Lower lobe of right lung (tissue), 2 donors: ENCODE measurements at places on chromosomes 11 and 22. TPM values are rescaled to one million over a fixed set of nuclear protein-coding genes. Genes with fewer than 3 reads are reported as not detected.

The FOSL1 gene
- 2.2 TPM for total RNA-seq

The USP47 gene
- 45.2 TPM for total RNA-seq

The TMEM191C gene
- 3.5 TPM for total RNA-seq

The MS4A4A gene
- 89.5 TPM for total RNA-seq

The RAB38 gene
- 10.9 TPM for total RNA-seq

The IFITM1 gene
- 128 TPM for total RNA-seq

The FZD4 gene
- total RNA-seq: 51.1 TPM

The ABTB2 gene
- 2.7 TPM for total RNA-seq

The FLRT1 gene
- not detected for total RNA-seq

The CASP1 gene
- total RNA-seq: 158 TPM

The CHST1 gene
- 4.6 TPM for total RNA-seq

The LINC01488 gene
- not detected for total RNA-seq

The DNAJB13 gene
- 7.5 TPM for total RNA-seq

The PANX2 gene
- 2.5 TPM for total RNA-seq

The CDC42BPG gene
- total RNA-seq: 16.3 TPM

The CBLIF gene
- total RNA-seq: not detected
